ENCODE measurements at places on chromosomes 7 and 10.

DNA sequence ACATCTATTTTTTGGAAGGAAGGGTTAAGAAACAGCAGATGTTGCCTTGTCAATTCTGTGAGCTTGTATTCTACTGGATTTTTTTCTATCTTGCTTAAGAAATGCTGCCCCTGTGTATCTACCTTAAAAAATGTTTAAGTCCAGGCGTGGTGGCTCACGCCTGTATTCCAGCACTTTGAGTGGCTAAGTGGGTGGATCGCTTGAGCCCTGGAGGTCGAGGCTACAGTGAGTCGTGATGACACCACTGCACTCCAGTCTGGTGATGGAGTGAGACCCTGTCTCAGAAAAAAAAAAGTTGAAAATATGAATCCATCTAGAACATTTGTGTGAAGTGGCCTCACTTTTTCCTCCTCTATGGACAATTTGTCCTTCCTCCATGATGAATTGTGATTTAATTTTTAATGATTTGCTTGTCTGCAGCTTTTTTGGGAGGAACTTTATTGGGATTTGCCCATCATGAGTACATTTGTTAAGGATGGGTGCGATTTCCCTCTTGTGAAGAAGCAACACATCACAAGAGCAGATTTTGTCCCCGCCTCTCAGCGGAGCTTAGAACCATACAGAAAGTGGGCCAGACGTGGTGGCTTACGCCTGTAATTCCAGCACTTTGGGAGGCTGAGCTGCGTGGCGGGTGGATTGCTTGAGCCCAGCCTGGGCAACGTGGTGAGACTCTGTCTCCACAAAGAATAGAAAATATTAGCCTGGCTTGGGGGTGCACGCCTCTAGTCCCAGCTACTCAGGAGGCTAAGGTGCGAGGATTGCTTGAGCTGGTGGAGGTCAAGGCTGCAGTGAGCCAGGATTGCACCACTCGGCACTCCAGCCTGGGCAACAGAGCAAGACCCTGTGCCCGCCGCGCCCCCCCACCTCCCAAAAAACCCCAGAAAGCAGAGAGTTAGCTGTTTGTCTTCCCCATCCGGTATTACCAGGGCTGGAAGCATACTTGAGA, 57.7 kb downstream of the DNAJB6 start:
- peak; percentile 17 for DNase-seq

DNA sequence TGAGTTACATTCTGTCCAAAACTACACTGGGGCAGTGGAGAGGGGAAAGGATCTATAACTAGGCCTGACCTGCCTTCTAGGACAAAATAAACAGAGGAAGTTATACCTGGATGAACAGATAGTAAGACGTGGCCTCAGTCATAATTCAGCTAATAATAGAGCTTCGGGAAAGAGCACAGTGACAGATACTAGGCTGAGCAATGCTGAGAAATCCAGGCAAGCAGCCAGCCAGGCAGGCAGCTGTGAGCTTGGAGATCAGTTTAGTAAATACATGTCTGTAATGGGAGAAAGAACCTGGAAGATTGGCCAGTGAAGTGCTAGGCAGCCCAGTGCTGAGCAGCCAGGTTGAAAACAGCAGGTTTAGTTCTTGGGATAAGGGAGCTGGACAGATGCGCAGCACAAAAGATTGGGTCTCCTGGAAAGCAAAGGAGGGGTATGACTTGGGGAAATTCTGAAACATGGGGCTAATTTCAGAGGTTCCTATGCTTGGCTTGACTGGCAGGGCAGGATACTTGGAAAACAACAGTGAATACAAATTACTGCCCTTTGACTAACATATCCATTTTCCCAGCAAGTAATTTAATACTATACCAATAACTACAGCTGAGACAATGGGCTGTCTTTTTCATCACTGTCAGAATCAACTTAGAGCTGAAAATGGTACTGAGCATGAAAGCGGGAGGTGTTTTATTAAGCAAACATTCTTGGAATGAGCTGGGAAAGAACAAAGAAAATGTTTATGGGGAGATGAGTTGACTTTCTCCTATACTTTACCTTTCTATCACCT, 140.8 kb downstream of the DGKB start:
- no peak for DNase-seq

DNA sequence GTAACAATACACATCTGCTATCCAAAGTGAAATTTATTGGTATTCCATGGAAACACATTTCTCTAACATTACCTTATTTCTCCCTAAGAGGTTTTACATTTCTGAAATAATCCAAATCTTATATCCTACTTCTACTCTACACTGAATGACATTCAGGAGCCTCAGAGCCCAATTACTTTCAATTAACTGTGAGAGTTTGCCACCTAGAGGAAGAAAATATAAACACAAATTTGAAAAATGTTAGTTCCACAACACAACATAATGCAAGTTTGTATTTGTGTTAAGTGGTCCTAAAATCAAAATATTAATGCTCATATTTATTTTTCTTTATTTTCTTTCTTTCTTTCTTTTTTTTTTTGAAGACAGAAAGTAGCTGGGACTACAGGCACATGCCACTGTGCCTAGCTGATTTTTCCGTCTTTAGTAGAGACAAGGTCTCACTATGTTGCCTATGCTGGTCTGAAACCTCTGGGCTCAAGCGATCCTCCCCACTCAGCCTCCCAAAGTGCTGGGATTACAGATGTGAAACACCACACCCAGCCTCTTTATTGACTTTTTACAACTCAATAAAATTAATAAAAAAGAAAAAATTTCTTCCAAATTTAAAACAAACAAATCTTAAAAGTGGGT, 46.0 kb downstream of the ATAD1 start:
- no peak for DNase-seq

- no peak for DNase-seq
Measured at GRCh38 chr7:44216521-44217222, 15.9 kb downstream of the YKT6 start.

All from activated CD4-positive, CD25-positive, alpha-beta regulatory T cell treated with anti-CD3 and anti-CD28 coated beads, Interleukin-2, amount 50 U/mL, for 72 hours (primary cell).